Stimulated activated CD4-positive, alpha-beta T cell treated with anti-CD3 and anti-CD28 coated beads, Interleukin-2, amount 100 ng/mL, for 48 hours (primary cell): ENCODE measurements at places on chromosomes 6 and 20.

- DNase-seq = no peak
Measured at GRCh38 chr6:34374069-34374468, 18.4 kb downstream of the NUDT3 start.

- no peak for DNase-seq
Measured at GRCh38 chr20:46938434-46938833, 43.8 kb downstream of the EYA2 start.

DNA sequence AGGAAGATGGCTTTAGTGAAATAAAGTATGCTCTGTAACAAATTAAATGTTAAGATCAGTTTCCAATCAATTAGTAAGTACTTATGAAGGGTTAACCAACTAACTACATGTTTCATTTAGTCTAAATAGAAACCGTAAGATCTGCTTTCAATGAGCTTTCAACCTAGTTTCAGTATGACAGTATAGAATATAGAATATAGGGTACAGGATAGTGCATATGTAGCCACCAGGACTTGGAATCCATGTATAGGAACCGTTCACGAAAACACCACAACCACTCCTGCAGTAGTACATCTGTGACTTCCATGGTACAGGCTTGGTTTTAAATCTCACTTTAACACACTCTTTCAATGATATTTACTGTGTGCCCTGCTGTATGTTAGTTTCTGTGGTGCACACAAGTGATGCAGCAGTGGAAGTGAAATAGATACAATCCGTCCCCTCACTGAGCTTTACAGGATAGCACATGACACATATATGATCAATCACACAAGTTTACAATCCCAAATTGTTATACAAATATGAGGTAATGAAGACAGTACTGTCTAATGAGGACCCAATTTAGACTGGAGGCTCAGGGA, 479.7 kb upstream of the MARCKS start:
- no peak for DNase-seq

DNA sequence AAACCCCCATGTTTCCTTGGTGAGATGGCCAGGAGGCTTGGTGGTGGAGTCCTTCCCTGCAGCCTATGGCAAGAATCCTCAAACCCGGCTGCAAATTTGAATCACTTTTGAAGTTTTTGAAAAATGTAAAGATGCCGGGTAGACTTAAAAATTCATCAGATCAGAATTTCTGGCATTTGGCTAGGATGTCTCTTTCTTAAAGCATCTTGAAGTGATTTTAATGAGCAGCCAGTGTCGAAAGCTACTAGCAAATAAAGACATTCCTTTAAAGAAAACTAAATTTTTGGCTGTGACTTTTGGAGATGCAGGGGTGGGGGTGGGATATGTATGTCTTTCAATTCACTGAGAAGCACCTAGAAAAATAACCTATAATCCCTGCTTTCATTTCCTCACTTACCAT, 25.6 kb upstream of the NOX3 start:
- DNase-seq = no peak

GRCh38 chr6:155635416-155635815, 179.8 kb upstream of the NOX3 start:
- DNase-seq = no peak

DNA sequence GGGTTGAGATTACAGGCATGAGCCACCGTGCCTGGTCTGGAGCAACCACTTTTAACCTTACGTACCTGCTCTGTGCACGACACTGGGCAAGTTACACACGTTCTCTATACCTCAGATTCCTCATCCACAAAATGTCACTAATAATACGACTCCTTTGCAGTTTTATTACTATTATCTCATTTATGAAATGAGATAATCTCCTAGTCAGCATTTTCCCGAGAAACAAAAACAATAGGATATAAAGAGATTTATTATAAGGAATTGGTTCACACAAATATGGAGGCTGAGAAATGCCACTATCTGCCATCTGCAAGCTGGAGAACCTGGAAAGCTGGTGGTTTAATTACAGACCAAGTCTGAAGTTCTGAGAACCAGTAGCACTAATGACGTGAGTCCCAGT, 12.0 kb upstream of the KIF13A start:
- DNase-seq = no peak

GRCh38 chr6:85995339-85996033, 352.8 kb upstream of the SYNCRIP start:
- DNase-seq = no peak

DNA sequence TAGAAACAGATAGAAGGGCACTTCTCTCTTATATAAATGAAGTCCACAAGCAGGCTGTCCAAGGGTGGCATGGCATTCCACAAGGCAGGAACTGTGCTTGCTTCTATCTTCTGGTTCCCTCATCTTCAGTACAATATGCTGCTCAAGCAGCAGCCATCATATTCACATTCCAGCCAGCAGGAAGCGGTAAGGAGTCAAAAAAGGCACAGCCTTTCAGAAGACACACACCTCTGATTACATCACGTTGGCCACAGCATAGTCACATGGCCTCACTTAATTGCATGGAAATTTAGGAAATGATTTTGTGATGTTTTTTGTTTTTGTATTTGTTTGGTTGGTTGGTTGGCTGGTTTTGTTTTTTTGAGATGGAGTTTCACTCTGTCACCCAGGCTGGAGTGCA, 19.0 kb downstream of the REM1 start:
- no peak for DNase-seq

- DNase-seq = no peak
Measured at GRCh38 chr6:45822246-45822812, 193.3 kb downstream of the CLIC5 start.

DNA sequence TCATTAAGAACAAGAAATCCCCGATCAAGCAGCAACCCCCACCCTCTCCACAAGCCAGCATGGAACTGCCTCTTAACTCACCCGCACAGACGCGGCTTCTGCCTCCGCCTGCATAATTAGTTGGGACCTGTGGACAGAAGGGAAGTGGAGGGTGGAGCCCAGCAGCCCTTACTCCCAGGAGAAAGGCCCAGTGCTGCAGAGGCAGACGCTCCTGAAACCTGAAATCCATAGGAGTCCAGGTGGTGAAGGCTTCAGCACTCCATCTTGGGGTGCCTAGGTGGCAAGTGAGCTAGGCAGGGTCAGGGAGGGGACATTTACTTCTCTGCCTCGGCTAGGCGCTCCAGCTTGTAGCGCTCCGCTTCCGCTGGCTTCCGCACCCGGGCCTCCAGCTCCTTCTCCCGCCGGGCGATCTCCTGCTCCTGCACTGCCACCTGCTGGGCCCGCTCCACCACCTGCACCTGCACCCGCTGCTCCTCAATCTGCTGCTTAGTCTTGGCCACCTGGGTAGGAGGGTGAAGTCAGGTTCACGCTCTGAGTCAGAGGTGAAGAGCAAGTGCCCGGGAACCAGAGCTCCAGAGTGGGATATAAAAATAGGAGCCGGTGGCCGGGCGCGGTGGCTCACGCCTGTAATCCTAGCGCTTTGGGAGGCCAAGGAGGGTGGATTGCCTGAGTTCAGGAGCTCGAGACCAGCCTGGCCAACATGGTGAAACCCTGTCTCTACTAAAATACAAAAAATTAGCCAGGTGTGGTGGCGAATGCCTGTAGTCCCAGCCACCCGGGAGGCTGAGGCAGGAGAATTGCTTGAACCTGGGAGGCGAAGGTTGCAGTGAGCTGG, 10.7 kb downstream of the TUBB start:
- peak; percentile 78 for DNase-seq

GRCh38 chr20:15162079-15162647, 824.8 kb upstream of the FLRT3 start:
- no peak for DNase-seq

DNA sequence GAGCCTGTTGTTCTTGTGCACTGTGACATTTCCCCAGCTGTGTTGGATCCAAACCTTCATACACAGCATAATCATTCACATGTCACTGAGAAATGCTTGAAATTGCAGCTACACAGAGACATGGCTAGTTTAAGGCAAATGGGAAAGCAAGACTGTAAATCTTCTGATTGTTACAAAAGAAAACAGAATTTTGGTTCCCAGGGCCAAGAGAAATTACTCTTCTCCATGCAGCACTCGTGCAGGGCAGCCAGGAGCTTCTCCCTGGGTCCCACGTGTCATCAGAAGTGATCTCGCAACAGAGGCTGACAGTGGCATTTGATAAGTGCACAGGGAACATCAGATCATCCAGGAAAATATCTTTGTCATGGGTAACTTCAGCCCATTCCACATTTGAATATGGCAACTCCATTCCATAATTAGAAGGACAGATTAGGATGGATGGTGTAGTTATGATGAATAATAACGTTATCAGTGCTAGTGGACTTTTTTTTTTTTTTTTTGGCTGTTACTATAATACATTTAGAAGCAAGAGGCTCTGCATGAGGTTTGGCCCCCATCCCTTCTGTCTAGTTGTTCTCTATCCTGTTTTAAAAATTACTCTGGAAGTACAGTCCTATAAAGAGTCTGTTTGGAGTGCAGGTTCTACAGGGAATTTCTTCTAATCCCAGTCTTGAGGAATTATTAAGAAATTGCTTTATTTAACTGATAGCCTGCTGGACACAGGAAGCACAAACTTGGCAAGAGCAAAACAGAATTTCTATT, 571.0 kb upstream of the NOX3 start:
- no peak for DNase-seq

- DNase-seq = no peak
Measured at GRCh38 chr6:17851720-17852161, 135.7 kb downstream of the KIF13A start.

DNA sequence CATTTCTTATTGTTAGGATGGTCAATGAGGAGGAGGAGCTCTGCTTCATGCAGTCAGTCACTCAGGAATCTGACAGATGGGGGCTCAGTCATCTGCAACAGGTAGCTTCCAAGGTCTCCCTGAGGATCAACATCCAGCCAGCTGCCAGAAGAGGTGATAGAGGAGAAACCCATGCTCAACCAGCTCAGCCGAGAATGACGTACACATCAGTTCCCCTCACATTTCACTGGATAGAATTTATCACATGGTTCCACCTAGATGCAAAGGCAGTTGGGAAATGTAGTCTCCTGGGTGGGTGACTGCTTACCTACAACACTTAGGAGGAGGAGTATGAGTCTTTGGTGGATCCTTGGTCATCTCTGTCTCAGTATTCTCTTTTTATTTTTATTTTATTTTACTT, 144.5 kb downstream of the CEBPB start:
- DNase-seq = no peak

DNA sequence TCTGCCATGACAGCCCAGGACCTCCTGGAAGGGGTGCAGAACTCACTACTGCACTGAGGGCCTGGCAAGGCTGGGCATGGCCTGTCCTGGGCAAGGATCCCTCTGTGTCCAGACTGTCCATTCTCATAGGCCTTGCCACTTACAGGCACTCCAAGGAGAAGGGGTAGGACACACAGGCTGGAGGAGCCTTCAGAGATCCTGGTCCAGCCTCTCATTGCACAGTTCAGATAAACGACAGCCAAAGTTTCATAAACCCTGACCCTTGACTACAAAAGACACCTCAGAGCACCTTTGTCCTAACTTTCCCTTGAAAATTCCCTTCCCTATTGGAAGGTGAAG, 19.6 kb downstream of the TGM3 start:
- DNase-seq = no peak

GRCh38 chr20:38181207-38181801, 16.2 kb upstream of the TGM2 start:
- DNase-seq = no peak

DNA sequence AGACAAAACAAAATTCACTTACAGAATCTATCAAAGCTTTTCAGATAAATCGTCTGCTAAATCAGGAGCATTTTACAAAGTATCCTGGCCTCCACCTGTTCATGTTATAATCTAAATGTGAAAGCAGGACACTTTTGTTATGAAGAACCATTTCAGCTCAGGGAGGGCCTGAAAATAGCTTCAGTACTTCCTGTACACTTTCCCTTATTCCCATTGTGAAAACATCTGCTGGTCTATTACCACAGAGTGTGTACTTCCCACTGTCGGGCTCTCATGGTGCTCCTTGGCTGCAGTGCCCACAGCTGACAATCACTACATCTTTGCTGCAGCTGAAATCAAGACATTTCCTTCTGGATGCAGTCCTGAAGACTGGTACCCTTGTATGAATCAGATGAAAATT, 128.1 kb downstream of the OPRM1 start:
- no peak for DNase-seq

- DNase-seq = no peak
Measured at GRCh38 chr6:2111162-2111677, 134.2 kb downstream of the GMDS start.

DNA sequence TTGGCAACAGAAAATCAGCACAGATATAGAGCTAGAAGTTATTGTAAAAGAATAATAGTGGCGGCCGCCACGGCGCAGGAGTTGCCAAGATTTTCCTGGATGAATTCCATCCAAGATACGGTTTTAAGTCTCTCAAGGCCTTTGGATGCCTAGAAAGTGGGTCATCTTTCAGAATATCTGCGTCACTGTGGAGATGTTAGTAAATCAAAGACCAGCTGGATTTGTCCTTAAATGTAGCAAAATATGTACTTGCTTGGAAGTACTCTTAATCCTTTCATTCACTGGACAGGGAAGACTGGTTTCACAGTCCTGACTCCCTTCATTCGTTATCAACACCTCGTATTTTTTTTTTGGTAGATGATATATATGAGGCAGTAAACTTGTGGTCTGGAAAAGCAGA, 83.0 kb downstream of the SLC22A3 start:
- DNase-seq = no peak

DNA sequence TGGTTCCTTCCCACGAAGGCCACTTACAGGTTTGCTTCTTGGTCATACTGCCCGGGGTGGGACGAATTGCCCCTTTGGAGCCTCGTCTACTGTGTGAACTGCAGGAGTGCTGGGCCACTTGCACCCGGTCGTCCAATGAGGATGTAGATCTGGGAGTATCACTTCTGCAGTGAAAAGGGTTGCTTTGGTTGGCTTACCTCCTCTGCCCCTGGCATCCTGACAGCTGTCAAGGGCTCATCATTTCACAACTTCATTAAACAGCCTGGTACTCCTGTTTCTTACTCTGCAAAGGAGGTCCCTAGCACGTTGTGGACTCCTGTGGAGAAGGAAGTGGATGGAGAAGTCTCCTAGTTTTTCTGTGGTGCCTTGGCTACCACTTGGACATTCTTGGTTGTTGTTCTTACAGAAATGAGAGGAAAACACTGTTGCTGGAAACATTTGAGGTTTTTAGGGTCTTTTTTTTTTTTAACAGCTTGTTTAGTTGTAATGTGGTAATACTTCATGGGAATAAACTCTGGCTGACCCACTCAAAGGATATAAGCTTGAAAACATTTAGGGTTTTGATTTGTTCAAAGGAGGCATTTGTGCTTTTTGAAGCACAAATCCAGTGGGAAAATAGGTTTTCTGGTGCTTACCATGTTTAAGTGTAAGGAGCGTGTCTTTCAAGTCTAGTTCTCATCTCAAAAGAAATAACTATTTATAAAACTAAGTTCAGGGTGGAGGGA, 60.7 kb downstream of the AKAP12 start:
- DNase-seq = no peak

DNA sequence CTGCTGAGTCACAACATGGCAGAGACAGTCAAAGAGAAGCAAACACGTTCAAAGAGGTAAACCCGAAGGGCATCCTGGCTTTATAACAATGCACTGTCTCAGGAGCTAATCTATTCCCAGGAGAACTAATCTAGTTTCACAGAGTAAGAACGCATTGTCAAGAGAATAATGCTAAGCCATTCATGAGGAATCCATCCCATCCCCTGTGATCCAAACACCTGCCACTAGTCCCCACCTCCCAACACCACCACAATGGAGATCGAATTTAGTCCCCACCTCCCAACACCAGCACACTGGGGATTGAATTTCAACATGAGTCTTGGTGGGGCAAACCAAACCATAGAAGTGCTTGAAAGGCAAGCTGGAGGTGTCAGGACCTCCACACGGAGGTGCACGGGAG, 231.5 kb upstream of the ID4 start:
- DNase-seq = no peak

- DNase-seq = no peak
Measured at GRCh38 chr6:53956068-53956711, 155.1 kb upstream of the MLIP start.
